Effector CD8-positive, alpha-beta T cell (primary cell): ENCODE measurements at places on chromosomes 4 and X.

DNA sequence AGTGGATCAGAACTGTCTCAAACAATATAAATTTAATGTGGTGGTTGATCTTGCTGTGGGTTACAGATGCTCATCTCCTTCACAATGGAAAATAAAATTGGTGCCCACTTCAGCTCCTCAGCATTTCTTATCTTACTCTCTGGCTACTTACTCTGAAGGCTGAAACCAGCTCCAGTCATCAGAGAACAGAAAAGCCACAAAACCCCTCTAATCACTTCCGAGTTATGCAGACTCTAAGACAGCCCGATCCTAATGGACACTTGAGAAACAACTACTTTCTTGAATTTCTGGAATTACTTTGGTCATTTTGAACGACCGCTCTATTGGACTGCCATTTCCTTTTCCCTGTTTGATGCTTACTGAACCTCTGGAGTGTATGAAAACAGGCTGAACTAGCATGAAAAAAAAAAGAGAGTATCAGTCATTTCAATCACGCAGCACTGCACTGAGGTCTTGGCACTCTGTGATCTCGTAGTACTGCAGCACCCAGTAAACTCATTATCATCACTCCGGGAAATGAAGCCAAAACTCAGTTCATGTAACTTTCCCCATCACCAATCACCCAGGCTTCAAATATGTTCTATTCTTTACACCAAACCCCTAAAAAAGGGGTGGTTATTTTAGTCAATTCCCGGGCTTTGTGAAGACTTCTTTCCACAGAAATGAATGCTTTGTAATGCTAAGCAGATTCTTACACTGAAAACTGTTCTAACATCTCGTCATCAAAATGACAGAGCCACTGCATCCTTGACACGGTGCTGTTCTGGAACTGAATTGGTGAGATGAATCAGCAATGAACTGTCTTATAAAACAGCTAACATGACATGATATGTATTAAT is 54.5 kb downstream of the TSPAN5 start:
- no peak for DNase-seq

- no peak for DNase-seq
These were observed 134.4 kb upstream of the BMPR1B start for GRCh38 chr4:94623126-94623911.

- no peak for DNase-seq
These were observed 7.2 kb downstream of the TCEAL3 start for GRCh38 chrX:103614999-103615398.

- no peak for DNase-seq
These were observed 537.3 kb upstream of the FTHL17 start for GRCh38 chrX:31609130-31609529.

- no peak for DNase-seq
These were observed 174.6 kb downstream of the ANKRD50 start for GRCh38 chr4:124537971-124538370.

DNA sequence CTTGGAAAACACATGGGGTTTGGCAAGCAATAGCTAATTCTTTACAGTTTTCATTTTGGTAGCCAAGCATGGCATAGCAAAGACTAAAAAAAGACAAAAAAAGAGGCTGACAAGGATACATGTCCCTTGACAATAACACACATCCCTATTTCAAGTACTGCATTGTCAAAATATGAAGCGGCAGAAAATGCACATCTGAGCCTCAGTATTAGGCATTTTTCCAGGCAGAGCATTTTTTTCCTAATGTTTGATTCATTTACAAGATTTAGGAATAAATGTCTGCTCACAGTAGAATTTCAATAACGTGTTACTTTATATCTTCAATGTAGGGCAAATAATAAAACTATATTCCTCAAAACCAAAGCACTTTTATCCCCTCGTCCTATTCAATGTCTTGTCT is 216.3 kb upstream of the PCDH18 start:
- DNase-seq: no peak

- DNase-seq: no peak
These were observed 51.1 kb downstream of the LEF1 start for GRCh38 chr4:108117418-108118182.

DNA sequence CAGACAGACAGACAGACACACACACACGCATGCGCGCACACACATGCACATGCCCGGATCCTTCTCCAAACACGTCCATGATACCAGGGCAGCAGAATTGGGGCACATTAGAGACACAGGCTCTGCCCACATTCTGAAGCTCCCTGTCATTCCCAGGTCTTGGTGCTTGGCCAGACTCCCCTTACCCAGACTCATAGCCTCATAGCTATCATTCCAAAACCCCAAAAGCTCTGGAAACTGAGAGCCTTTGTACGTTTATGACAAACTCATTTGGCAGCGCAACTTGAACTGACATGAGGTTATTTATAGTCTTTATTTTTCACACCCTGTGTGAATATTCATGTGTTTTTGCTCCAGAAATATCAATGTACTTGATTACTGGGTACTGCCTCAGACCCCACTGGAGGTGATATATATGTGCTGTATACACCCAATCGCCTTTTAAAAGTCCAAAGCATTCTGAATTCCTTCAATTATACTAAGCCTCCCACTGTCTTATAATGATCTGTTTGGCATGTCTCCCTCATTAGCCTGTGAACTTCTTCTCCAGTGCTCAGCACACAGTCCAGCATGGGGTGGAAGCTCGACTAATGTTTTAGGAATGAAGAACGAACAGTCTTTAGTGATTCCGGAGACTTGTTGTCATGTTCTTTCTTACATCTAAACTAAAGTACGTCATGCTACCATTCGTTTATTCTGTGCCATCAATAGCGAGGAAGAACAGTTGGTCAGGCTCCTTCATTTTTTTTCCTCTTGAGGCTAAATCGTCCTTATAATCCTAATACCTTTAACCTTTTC is 45.0 kb downstream of the RTL9 start:
- DNase-seq: no peak

GRCh38 chrX:110327336-110327735 is 9.5 kb upstream of the AMMECR1 start:
- no peak for DNase-seq

DNA sequence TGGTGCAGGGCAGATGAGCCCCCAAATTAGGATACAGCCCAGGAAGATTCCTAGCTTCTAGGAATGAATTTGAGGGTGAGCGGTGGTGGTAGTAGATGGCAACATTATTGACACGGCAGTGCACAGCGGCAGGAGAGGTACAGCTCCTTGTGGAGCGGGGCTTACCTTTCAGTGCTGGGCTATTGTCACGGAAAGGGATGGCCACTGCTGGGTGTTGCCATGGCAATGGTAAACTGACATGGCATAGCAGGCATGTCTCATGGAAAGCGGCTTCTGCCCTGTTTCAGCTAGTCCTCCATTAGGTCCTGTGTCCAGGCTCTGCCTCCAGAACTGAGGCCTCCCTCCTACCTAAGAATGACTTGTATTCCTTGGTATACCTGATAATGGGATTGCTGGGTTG is 81.8 kb upstream of the WDR1 start:
- DNase-seq: no peak

- DNase-seq: no peak
These were observed 70.0 kb downstream of the DCHS2 start for GRCh38 chr4:154421618-154422017.

GRCh38 chrX:21623778-21624501 is 34.2 kb downstream of the KLHL34 start:
- DNase-seq: no peak

GRCh38 chr4:117284736-117285135 is 199.4 kb upstream of the TRAM1L1 start:
- DNase-seq: no peak

GRCh38 chr4:144817081-144817480 is 171.1 kb downstream of the HHIP start:
- no peak for DNase-seq
